ENCODE measurements at places on chromosomes 2 and 18.

DNA sequence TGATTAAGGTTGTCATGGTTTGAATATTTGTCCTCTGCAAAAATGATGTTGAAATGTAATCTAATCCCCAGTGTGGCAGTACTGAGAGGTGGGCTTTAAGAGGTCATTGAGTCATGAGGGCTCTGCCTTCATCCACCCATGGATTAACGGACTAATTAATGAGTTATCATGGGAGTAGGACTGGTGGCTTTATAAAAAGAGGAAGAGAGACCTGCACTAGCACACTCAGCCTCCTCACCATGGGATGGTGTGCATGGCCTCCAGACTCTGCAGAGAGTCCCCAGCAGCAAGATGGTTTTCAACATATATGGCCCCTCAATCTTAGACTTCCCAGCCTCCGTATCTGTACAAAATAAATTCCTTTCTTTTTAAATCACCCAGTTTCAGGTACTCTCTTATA, 41.0 kb downstream of the DTNB start:
- DNase-seq: no peak

GRCh38 chr2:95346231-95346737, 49.1 kb downstream of the KCNIP3 start:
- no peak for DNase-seq

- no peak for DNase-seq
Measured at GRCh38 chr2:186751790-186752189, 57.9 kb downstream of the FAM171B start.

- DNase-seq: no peak
Measured at GRCh38 chr18:57081899-57082298, 65.0 kb upstream of the BOD1L2 start.

- no peak for DNase-seq
Measured at GRCh38 chr2:45583977-45584376, 27.1 kb downstream of the SRBD1 start.

- DNase-seq: no peak
Measured at GRCh38 chr2:113060796-113061195, 1.8 kb downstream of the IL36RN start.

GRCh38 chr2:10765461-10765860, 44.0 kb downstream of the ATP6V1C2 start:
- DNase-seq: no peak

DNA sequence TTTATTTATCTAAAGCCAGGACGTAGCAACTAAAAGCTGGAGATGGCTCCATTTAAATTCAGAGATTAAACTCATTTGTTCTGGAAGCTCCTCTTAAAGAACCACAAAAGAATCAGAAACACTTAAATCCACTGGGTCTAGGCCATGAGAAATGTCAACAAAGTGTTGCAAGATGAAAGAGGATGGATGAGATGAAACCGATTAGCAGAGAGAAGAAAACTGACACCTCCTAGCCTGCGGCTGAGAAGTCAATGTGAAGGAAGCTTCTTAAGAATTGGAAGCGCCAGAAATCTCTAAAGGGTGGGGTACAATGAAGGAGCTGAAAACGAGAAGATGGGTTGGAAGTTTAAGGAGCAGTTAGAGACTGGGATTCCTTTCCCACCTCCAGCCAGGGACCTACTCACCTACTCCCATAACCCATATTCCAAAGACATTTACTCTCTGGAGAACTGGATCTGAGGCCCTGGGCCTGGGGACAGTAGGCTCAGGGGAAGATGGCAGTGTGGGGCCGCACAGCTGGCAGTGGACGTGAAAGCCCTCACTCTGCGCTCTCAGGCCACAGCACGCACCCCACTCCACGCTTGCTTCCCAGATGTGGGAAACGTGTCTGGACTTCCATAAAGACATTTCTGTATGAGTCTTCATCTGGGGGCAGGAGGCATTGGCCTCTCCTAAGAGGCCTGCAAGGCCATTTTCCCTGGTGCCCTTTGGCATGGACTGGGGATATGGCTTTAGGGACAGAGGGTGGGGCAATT, 188.4 kb downstream of the LOXHD1 start:
- DNase-seq: no peak

GRCh38 chr2:69013840-69014821, 1.2 kb downstream of the ANTXR1 start:
- no peak for DNase-seq

DNA sequence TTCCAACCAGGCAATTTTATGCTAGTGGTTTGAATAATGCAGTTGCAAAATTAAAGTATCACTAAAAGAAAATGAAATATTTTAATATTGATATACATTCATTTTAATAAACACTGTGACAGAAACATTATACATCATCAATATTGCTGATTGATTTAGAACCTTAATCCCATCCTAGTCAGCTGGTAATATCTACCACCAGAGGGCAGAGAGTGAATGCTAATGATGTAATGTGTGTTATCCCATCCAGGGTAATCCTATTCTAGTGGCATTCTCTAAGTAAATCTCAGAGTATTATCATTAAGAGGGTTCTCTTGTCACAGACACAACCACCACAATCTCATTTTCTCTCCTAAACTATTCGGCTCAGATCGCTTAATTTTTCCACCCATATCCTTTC, 477.4 kb downstream of the CPS1 start:
- no peak for DNase-seq

- DNase-seq: no peak
Measured at GRCh38 chr18:36323421-36323820, 25.9 kb downstream of the FHOD3 start.

DNA sequence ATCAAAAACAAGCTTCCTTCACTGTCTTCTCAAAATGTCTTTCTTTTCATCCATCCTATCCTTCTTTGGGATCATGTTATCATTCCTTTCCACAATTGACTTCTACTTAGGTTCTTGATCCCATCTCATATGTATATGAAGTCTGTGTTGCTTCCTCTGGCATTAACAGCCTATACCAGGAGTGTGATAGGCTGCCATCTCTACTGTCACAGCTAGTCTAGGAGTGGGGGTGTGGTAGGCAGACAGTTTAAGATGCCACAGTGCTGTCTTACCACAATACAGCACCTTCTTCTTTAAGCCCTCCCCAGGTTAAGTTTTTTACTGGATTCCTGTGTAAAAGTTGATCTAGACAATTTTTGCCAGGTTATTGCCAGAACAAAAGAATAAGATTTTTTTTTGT, 3.7 kb upstream of the HTR2B start:
- no peak for DNase-seq

- DNase-seq: no peak
Measured at GRCh38 chr2:25414781-25415180, 73.1 kb upstream of the DNMT3A start.

GRCh38 chr2:44494006-44494405, 132.3 kb downstream of the CAMKMT start:
- no peak for DNase-seq

GRCh38 chr2:37706334-37707183, 35.1 kb upstream of the CDC42EP3 start:
- DNase-seq: no peak

- no peak for DNase-seq
Measured at GRCh38 chr2:70730730-70731129, 37.3 kb downstream of the ADD2 start.

- no peak for DNase-seq
Measured at GRCh38 chr2:96916156-96916630, 46.3 kb upstream of the SEMA4C start.

GRCh38 chr18:6810191-6810590, 80.7 kb downstream of the ARHGAP28 start:
- DNase-seq: no peak

DNA sequence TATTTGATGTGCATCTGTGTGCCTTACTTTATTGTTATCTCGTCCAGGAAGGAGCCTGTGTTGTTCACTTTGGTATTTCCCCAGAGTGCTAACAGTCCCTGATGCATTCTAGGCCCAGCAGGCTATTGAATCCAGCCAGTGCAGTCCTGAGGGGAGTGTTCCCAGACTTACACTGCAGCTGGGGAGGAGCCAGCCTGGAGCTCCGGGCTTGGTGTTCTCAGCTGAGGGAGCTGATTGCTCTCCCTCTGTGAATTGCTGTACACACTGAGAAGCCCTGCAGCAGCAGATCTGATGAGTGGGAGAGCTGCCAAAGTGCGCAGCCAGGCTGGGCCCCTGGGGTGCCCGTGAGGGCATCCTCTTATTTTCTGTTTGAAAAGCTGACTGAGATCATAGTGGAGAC, 159.2 kb downstream of the GALNT3 start:
- DNase-seq: no peak

DNA sequence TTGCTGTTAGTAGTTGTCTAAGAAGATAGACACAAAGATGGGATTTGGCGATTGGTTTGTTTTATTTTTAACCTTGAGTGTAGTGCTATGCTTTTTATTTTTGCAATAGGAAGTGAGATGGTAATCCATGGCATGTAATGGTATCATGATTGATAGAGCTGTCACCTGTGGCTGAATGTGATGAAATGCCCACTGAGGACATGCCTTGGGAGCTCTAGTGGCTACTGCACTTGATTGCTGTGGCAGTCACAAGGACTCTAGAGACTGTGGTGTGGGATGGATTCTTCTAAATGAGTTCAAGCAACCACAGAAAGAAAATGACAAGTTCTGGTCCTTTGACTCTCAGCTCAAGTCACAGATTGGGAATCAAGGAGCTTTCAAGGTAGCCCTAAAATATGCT, 139.4 kb downstream of the CYRIA start:
- DNase-seq: no peak

- DNase-seq: peak; percentile 96
Measured at GRCh38 chr2:96739633-96740428, at the start of gene LMAN2L. LMAN2L (minus strand) TSS chr2:96740064; CDS start chr2:96740040, 24 bp downstream.

DNA sequence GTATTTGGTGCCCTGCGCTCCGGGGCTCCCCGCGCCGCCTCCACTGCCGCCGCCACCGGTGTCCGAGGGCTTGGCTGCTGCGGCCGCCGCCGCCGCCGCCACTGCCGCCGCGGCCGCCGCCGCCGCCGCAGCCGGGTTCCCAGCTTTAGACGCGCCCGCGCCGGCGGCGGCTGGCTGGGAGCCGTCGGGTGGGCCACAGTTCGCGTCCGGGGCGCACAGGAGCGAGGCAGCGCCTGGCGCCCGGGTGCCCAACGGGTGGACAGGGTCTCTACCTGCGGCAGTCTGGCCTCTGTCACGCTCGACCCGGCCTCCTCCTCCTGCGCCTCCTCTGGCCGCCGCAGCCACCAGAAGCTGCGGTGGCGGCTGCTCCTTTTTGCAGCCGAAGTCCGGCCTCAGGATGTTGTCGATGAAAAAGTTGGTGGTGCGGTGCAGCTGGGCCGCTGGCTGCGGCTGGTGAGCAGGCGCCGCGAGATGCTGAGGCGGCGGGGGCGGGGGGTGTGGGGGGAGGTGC, 951 bp downstream of the EN1 start:
- no peak for DNase-seq

DNA sequence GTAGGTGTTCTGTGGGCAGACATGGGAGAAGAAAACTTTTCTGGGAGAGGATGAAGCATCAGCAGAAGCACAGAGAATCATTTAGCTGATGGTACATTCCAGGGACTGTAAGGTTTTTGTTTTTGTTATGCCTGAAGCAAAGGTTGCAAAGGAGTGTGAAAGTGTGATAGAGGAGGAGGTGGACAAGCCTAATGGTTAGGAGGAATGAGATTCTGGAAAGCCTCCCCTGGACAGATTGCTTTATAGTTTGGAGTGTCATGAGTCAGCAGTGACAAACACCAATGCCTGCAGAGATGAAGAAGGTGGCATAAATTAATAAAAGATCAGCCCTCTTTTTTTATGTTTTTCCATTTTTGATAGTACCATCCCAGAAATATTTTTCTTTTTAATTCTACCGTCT, 171.6 kb upstream of the BOD1L2 start:
- DNase-seq: no peak

- no peak for DNase-seq
Measured at GRCh38 chr2:215367662-215368492, 56.0 kb downstream of the ATIC start.

GRCh38 chr18:33616556-33616955, 38.5 kb downstream of the ASXL3 start:
- DNase-seq: no peak

GRCh38 chr2:148900350-148900837, 25.4 kb downstream of the KIF5C start:
- DNase-seq: no peak

DNA sequence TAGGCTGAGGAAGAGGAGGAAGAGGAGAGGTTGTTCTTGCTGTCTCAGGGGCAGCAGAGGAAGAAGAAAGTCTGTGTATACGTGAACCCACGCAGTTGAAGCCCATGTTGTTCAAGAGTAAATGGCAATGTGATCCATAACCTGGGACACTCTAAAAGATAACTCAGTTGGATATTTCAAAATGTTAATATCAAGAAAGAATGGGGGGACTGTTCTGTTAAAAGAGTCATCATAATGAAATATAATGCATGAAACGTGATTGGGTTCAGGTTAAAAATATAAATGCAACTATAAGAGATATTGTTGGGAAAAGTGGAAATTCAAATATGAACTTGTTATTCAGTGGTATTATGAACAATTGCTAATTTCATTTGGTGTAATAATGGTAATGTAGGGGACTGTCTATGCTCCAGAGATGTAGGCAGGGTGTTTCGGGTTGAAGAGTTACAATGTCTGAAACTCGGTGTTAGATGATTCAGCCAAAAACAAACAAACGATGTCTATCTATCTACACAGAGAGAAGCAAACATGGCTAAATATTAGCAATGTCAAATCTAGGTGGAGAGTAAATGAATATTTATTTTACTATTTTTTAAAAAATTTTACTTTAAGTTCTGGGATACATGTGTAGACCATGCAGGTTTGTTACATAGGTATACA, 21.1 kb upstream of the POLE4 start:
- no peak for DNase-seq

DNA sequence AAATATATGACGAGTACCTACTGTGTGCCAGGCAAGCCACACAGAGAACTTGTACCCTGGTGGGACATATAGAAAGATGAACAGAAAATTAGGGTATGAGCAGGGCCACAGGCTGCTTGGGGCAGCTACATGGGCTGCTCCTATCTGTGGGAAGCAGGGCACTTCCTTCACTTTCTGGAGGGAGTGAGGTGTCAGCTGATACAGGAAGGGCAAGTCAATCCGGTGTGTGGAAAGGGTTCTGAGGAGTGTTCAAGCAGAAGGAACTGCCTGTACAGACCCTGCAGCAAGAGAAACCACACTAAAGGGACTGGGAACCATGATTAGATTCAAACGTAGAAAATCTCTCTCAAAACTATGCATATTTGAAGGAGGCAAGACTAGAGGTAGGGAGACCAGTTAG, 58.6 kb upstream of the BCL11A start:
- DNase-seq: no peak

- DNase-seq: no peak
Measured at GRCh38 chr2:105744909-105745853, at the start of gene NCK2. NCK2 (plus strand) TSS chr2:105744912; CDS start chr2:105855064, 110,152 bp downstream.

Measured in activated CD4-positive, alpha-beta T cell treated with anti-CD3 and anti-CD28 coated beads for 4 hours (primary cell).